Mucosa of descending colon (tissue), 3 donors: ENCODE measurements at places on chromosomes 1 and 21. TPM values are rescaled to one million over a fixed set of nuclear protein-coding genes. Genes with fewer than 3 reads are reported as not detected.

GRCh38 chr1:240178366-240178765 lies 86.7 kb downstream of the FMN2 start:
- no peak for DNase-seq

DNA sequence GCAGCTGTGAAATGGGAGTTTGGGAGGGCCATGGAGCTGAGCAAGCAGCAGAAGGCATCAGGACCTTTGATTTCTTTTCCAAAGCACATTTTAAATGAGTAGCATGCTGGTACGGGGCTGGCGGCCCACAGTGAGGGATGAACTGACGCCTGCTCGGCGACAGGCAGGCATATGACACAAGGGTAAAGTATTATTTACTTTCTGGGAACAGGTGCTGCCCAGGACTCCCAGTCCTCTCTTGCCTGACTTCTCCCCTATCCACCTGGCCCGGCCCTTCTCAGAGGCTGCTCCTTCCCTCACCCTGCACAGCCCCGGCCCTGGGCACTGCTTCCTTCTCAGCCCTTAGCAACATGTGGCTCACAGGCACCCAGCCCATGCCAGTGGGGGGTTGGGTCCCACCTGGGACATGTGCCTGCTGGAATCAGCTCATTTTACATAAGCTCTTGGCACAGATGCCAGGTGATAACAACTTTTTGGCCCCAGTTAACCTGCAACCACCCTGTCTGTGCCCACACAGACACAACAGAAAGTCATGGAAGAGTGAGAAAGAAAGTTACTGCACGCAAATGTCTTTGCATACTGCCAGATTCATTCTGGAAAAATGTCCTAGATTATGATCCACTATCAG lies 112.3 kb upstream of the GADD45A start:
- peak; percentile 87 for DNase-seq

GRCh38 chr1:115308969-115309368 lies 29.1 kb downstream of the NGF start:
- DNase-seq, result no peak

GRCh38 chr1:9735800-9736199 lies 84.3 kb downstream of the PIK3CD start:
- peak; percentile 29 for DNase-seq

DNA sequence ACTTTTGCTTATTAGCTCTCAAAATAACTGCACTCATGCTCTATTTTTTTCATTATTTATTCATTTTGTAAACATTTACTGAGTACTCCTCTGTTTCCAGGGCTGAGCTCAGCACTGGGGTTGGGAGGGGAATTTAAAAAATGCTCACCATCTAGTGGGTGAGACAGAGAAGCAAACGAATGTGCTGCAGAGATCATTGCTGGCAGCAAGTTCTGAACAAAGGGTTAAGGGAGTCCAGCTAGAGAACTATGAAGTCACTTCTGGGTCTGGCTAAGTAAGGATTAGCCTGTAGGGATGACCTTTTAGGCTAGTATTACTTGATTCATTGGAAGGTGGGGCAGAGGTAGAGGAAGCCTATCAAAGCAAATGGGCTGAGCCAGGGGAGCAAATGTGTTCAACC lies 99.1 kb upstream of the ZNF644 start:
- no peak for DNase-seq

The HFM1 gene
- total RNA-seq, result 0.12 TPM

The CADM3 gene
- 2.7 TPM for total RNA-seq

The AKR7A3 gene
- 40.9 TPM for total RNA-seq

The CD1E gene
- total RNA-seq, result not detected

The PLA2G4A gene
- total RNA-seq, result 5.3 TPM

The TNNI3K gene
- total RNA-seq, result 1.1 TPM

The ERI3 gene
- total RNA-seq, result 35.6 TPM
